ENCODE measurements at places on chromosomes 13 and 19.

DNA sequence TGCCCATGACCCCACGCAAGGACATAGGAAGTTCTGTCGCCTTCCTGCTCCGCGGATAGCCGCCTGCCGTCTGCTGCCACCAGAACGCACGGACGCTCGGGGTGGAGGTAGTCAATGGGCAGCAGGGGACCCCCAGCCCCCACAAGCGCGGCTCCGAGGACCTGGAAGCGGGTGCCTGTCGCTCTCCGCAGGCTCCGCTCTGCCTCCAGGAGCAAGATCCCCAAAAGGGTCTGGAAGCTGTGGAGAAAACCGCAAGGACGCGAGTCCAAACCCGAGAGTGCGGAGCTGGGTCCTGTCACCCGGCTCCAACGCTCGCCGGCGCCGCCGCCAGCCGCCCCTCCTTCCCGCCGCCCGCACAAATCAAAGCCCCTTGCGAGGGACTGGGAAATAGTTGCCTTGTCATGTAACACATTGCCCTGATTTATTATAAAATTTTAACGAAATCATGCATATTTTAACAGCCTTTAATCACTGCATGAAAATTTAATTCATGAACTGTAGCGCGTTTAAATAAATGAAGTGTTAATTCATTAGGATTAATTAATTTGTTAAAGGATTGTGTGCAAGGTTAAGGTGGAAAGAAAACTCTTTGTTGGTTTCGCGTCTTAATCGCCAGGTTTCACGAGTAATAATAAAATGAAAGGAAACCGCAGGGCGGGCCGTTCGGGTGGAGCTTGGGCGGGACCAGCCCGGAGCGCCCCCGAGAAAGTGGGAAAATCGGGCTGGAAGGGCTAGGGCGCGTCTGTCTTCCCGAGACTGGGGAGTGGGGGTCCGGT lies 5.5 kb upstream of the POU4F1 start:
- no peak for DNase-seq

GRCh38 chr19:54207983-54208783 lies 7.5 kb downstream of the RPS9 start:
- DNase-seq = no peak

DNA sequence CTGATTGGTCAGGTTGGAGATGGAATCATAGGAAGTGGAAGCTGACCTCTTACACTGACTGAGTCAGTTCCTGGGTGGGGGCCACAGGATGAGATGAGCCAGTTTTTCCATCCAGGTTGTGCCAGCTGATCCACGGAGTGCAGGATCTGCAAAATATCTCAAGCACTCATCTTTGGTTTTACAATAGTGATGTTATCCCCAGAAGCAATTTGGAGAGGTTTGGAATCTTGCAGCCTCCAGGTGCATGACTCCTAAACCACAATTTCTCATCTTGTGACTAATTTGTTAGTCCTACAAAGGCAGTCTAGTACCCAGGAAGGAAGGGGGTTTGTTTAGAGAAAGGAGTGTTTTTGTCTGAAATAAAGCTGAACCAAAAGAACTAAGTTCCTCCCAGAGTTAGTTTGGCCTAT lies 212.8 kb downstream of the SLITRK6 start:
- no peak for DNase-seq

DNA sequence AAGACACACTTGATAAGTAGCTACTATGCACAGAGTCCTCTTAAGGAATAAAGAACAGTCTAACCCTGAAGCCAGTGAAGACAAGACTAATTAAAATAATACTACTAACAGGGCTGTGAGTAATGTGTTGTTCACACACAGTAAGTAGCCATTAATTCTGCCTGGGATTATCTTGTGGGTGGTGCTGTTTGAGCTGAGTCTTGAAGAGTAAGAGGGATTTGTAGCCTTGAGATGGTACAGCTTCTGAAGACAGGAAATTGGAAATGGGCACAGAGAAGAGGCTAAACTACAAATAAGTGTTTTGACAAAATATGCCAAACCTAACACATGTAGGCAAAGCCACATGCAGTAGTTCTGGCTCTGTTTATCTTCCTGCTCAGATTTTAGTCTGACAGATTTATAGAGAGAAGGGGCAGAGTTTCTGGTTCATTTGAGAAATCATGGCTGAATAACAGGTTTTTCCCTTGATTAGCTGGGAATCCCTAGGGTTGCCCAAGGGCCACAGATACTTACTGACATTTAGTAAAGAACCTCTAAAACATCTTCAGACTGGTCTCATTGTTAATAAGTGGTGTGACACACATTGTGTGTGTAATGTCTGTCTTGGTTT lies 38.0 kb downstream of the ITGBL1 start:
- no peak for DNase-seq

DNA sequence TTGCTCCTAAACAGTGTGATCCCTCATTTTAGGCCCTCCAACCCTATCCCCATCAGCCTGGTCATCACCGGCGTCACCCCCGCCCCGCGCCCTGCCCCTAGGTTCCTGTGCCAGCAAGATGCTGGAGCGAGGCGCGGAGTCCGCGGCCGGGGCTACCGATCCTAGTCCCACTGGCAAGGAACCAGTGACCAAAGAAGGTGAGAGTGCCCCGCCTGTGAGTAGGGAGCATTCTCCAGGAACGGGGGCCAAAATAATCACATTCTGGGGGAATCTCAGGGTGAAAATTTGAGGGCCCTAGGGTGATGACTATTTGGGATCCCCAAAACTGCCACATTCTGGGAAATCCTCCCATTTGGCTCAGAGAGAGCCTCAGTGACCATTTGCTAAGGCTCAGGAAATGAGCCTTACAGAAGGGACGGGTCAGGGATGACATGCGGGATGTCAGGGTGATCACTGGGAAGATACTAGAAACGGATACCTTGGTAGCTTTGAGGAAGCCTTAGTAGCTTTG lies 1.4 kb downstream of the ZNF575 start:
- no peak for DNase-seq
